ENCODE measurements at places on chromosomes 13 and 19.

DNA sequence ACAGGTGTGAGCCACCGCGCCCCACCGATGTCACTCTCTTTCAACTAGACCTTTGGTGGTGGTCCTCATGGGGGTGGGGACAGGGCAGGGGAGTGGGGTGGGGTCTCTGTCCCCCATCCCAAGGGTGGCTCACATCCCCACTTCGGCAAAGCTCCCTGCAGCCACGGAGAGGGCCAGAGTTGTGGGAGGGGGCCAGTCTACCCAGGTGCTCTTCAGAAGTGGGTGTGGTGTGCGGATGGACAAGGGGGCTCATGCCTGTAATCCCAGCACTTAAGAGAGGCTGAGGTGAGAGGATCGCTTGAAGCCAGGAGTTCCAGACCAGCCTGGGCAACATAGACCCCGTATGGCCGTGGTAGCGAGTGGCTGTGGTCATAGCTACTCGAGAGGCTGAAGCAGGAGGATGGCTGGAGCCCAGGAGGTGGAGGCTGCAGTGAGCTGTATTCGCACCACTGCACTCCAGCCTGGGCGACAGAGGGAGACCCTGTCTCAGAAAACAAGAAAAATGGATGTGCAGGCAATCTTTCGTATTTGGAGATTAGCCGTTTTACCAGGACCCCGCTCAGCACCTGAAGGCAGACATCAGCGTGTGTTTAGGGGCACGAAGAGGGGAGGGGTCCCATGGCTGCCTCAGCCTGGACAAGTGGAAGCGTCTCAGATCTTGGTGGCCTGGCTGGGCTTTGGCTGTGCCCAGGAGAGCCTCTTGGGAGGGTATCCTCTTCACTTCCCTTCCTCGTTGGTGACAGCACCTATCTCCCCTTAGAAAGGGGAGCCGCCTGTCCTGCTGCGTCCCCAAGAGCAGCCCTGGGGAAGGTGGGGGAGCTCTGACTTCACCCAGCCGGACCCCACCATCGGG, 846 bp downstream of the TGFBR3L start:
- DNase-seq = no peak

- no peak for DNase-seq
These were observed 897.2 kb downstream of the DIAPH3 start for GRCh38 chr13:59266478-59267063.

DNA sequence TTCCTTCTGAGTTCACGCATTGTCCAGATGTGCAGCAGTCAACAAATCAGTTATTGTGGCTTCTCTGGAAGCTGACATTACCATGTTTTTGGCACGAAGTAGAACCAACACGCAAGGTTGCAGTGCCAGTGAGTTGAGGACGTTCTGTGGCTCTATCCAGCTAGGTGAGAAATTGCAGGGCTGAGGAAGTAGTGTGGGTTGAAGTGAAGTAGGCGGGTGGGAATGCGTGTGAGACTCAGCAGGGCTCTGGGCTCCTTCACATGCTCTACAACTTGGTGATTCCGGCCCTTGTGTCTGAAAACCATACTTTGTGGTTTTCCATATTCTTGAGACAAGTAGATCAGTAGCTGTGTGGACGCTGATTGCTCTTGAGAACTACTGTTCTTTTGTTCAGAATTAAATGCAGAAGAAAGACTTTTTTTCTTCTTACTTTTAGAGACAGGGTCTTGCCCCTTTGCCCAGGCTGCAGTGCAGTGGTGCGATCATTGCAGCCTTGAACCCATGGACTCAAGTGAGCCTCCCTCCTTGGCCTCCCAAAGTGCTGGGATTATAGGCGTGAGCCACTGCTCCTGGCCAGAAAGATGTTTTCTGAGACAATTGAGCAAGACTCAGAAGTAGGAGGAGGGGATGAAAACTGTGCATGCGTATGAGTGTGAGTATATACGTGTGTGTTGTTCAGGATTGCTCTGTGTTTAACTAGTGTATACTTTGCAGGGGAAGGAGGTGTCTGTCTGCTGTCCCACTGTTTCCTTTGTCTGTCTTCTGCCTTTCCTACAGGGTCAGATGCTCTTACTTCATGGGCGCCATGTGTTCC, 46.2 kb downstream of the GATAD2A start:
- no peak for DNase-seq

DNA sequence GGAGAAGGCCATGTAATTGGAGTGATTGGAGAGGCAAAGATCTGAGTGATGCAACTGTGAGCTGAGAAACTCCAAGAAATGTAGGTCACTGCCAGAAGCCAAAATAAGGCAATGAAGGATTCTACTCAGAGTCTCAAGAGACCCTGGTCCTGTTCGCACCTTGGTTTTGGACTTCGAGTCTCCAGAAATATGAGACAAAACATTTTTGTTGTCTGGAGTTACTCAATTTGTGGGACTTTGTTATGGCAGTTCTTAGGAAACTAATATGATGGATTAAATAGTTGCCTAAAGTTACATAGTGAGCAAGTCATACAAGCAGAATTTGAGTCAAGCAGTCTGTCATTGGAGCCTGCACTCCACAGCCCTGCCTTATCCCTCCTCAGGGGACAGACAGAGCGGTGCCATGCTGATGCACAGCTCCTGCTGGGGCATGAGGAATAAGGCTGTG, 104.2 kb downstream of the ITGBL1 start:
- no peak for DNase-seq

GRCh38 chr19:8332976-8333766, 9.9 kb downstream of the KANK3 start:
- no peak for DNase-seq

DNA sequence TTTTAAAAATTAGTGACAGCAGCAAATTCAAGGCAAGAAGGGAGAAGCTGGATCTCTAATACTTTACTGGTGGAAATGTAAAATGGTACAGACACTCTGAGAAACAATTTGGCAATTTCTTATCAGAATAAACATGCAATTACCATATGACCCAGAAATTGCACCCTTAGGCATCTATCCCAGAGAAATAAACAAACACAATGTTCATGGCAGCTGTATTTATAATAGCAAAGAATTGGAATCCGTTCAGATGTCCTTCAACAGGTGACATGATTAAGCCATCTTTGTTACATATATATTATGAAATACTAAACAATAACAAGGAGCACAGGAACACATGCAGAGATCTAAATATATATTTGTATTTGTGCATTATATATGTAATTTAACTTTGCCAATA, 756.5 kb downstream of the SLITRK1 start:
- no peak for DNase-seq

DNA sequence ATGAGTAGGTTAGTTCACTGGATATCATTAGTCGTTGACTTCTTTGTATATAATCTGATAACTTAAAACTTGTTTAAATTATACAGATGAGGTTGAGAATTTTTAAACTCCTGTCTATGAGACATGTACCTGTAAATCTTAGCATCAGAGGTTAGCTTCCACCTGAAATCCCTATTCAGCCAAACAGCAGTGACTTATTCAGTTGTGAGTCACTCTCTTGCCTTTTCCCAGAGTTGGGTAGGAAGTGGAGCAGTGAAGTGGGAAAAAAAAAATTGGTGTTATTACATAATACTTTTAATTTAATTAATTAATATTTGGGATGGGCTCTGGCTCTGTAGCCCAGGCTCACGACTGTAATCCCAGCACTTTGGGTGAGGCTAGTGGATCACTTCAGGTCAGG, 32.9 kb downstream of the ZNF701 start:
- no peak for DNase-seq

- peak; percentile 94 for DNase-seq
These were observed at the start of gene ZNF784 for GRCh38 chr19:55624109-55625003. TSS of gene ZNF784 (minus strand) at chr19:55624566. CDS start at chr19:55624561, 5 bp downstream.

- no peak for DNase-seq
These were observed 78.5 kb downstream of the TUBA3C start for GRCh38 chr13:19103140-19103539.

DNA sequence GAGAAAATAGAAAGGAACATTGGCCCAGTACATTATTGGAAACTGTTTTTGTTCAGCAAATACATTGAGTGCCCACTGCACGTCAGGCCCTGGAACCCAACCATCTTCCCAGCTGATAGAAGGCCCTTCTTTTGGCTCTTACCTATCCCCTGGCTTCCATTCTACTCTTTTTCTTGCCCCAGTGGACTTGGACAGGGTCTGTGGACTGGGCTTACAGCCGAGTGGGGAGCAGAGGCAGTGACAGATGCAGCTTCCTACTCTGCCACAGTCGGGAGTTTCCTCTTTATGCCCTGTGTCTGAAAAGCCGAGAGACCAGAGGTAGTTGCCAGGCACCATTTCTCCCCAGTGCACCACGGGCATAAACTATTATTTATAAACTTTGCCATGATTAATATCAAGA, 70.4 kb downstream of the ARHGAP35 start:
- DNase-seq = no peak

DNA sequence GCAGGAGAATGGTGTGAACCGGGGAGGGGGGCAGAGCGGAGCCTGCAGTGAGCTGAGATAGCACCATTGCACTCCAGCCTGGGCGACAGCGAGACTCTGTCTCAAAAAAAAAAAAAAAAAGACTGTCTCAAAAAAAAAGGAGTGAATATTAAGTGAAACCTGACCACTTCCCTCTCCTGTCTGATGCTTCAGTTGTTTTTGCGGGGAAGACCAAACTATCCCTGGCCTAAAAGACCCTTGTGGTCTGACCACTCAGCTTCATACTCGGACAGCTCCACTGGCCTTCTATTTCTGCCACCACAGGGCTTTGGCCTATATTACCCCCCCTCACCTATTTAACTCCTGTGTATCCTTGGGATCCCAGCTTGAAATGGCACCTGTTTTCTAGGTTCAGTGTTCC, 2.3 kb downstream of the CLASRP start:
- no peak for DNase-seq

DNA sequence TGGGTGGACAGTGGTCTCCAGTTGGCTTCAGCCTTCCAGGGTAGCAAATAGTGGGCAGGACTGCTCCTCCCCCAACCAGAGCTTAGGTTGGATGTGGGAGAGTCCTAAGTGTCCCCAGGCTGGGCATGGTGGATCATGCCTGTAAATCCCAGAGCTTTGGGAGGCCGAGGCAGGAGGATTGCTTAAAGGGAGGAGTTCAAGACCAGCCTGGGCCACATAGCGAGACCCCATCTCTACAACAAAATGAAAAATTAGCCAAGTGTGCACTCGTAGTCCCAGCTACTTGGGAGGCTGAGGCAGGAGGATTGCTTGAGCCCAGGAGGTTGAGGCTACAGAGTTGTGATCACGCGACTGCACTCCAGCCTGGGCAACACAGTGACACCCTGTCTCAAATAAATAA, 7.4 kb downstream of the RRAS start:
- DNase-seq = no peak

DNA sequence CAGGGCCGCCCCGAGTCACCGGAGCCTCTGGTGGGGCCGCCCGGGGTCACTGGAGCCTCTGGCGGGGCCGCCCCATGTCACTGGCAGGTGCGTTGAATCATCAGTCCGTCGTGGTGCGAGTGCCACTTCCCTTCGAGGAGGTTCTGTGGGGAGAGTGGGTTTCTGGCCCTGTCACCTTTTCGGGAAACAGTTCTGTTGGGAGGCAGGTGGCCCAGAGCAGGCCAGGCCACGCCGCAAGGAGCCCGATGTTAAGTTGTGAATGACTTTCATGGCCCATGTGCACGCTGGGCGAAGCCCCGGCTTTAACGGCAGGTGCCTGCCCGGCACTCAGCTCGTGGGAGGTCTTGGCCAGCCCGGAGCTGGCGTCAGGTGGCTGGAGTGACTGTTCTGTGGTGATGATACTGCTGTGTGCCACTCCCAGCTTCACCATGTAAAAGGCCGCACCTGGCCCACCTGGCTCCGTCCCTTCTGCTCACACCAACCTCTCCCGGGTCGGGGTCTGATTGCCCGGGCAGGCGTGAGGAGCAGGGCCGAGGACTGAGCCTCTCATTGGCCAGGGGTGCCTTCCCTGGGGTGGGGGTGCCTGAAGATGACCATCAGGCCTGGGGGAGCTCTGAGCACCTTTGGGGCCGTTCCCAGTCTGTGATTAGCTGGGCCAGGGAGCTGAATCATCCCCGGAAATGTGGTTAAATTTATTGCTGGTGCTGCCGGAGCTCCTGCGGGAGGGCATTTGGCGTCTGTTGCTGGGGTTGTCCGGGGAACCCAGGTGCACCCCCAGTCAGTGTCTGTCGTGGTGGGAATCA, 29.2 kb downstream of the CSNK1G2 start:
- no peak for DNase-seq

DNA sequence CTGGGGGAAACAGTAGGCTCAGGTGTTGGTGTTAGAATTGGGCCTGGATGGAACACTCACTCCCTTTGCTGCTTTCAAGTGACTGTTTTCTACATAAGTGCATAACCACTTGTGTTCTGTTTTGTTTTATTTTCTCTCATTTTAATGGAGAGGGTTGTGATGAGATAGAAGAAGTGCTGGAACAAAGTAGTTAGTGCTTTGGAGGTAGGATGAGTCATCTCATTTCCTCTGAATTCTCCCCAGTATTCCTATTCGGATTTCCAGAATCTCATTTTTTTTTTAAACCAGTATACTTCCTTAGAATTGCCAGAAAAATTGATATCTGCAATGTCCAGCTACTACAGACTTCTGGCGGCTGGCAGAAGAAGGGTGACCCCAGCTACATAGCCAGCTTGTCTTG, 575.9 kb downstream of the MYO16 start:
- no peak for DNase-seq

GRCh38 chr13:56735537-56735942, 405.2 kb upstream of the PRR20A start:
- DNase-seq = no peak

DNA sequence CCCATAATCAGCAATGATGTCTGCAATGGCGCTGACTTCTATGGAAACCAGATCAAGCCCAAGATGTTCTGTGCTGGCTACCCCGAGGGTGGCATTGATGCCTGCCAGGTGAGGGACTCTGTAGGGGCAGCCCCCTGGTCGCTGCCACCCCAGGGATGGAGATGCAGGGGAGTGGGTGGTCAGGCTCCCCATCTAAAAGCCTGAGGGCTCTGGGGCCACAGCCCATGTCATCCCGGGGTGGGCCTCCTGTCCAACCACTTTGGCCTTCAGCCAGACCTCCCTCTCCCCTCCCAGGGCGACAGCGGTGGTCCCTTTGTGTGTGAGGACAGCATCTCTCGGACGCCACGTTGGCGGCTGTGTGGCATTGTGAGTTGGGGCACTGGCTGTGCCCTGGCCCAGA, 24.1 kb downstream of the HPN start:
- DNase-seq = no peak

- DNase-seq = no peak
These were observed 213.4 kb upstream of the PCDH17 start for GRCh38 chr13:57418067-57418677.

DNA sequence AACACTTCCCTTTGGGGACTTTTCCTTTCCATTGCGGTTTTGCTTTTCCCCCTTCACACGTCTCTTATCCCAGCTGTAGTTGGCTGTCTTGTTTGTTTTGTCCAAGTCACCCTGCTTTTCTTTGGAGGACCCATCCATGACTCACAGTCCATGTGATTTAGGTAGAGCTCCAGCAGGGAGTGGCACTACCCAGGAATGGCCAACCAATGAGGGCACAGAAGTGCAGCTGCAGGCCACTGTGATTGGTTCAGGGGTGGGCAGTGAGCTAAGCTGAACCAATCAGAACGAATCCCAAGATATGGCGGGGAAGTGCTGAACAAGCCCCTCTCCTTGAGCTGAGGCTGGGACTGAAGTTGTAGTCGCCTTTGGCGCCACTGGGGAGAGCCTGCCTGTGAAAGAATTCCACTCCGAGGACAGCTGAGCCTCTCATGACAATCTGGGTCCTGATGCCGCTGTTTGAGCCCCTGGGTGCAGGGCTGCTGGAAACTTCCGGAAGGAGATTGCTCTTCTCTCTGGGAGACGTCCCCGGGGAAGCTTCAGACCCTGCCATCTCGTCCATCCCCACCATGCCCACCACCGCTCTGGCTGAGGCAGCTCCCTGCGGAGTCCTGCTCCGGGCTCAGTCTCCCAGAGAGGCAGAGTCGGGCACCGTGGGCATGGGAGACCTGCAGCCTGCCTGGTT, 62.9 kb upstream of the URI1 start:
- no peak for DNase-seq
